ENCODE measurements at places on chromosomes 1 and 21.

DNA sequence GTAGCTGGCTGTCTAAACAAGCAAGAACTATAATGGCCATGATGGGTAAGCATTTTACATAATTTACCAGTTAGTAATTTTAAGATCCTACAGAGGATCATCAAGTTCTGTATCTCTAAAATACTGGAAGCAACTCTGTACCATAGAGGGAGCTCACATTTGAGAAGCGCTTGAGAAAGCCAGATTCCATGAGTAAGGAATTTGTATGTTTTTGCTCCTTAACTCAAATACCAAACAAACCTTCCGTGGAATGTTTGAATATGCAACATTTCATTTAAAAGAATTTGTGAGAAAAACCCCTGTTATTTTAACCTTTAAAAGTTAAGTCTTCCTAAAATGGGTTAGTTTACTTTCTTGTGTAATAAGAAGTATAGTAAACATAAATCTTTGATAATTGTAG lies 2.0 kb downstream of the TSHB start:
- DNase-seq = no peak

GRCh38 chr1:21175324-21175669 lies 1.4 kb downstream of the EIF4G3 start:
- DNase-seq = peak; percentile 58

DNA sequence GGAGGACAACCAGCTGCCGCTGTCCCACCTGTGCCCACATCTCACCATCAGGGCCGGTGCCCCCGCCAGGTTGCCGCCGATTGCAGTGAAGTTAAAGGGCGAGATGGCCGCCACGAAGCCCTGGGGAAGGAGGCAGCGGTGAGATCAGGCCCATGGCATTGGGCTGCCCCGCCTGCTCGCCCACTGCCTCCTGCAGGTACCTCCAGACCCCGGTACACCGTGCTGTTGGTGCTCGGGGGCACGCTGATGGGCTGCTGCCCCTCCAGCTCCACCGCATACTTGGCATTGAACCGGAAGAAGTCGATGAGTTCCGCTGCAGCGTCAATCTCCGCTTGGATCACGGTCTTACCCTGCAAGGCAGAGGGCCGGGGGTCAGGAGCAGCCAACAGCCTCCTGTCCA lies 19.3 kb downstream of the ALDH4A1 start:
- no peak for DNase-seq

GRCh38 chr1:188620236-188620635 lies 1791.5 kb downstream of the PLA2G4A start:
- no peak for DNase-seq

DNA sequence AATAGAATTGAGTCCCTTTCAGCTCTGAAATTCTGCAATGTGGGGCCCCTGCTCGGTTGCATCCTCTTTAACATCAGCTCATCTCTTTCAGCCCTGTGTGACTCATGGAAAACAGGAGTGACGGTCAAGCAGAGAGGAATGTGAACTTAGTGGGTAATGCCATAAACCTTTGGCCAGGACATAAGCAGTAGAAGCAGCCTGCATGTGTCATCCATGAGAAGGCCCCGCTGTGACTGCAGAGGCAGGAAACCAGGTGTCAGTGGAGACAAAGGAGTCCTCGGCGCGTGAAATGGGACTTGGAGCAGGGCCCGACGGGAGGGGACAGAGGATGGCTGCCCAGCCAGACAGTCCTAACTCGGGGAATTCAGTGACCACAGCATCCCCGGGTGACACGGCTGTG lies 21.1 kb upstream of the EPHB2 start:
- DNase-seq = peak; percentile 95

DNA sequence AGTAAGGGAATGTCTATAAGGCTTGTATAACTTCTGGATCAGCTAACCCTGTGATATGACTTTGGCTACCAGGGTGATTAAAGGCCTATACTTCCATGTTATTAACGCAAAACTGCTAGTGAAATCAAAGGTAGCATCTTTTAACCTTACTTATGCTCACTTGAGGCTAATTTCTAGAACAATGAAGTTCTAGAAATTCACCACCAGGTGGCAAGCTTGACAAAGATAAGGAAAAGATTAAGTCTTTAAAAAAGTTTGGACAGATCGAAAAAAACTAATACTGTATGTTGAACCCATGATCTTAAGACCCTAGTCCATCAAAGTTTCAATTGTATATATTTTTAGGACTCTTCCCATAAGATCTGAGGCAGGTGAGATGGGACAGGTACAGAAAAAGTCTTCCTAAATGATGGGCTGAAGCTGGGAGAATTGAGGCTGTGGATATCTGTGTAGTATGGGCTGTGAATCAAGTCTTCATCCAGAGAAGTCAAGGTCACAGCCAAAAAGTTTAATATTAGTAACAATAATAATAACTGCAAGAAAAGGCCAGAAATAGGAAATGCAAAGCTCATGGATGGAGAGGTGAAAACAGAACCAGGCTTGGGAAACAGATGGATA lies 18.8 kb downstream of the KYAT3 start:
- DNase-seq = peak; percentile 57

- DNase-seq = peak; percentile 65
These were observed 23.0 kb downstream of the DPH5 start for GRCh38 chr1:101002551-101002950.

GRCh38 chr1:13737398-13737797 lies 37.4 kb downstream of the PRDM2 start:
- DNase-seq = no peak

DNA sequence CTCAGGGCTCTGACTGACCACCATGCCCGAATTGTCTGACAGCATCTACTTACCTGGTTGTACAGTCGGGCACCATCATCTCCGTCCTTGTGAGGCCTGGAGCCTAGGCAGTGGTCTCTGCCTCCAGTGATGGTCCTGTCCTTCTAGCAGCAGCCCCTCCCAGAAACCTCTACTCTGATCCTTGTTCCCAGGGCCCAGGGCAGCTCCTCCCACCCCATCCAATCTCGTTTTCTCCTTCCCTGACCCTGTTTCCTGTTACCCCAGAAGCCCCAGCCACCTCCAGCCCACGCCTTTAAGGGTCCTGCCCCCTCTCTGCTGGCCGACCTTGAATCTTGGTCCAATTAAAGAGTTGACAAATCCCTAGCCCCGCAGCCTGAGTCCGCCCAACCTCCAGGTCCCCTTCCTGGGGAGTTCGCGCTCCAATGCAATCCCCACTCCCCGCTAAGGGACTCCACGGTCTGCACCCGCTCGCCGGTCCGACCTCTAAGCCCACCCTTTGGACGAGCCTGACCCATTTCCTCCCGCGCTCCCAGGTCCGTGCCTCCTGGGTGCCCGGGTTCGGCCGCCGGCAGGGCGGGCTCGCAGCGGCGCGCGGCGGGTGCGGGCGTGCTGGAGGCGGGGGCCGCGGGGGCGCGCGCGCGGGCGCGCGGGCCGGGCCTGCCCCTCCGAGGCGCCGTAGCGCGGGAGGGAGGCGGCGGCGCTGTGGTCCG lies at the start of gene B4GALT2:
Gene B4GALT2, plus strand, starts transcription at position 660 of the 710 bp plus-strand sequence. CDS start 1,951 bp downstream, outside the sequence.
- peak; percentile 57 for DNase-seq

DNA sequence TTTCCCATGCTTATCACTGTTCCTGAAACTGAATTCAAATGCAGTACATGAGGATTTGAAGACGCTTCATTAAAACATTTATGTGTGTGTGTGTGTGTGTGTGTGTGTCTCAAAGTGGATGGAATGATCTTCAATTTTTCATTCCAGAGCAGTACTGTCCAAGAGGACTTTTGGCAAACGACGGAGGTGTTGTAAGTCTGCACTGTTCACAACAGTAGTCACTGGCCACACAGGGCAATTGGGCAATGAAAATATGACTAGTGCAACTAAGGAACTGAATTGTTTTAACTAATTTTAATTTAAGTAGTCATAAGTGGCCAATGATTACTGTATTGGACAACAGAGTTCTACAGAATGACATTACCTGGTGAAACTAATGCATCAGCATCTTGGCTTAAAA lies 5.0 kb downstream of the TAF5L start:
- DNase-seq = no peak

DNA sequence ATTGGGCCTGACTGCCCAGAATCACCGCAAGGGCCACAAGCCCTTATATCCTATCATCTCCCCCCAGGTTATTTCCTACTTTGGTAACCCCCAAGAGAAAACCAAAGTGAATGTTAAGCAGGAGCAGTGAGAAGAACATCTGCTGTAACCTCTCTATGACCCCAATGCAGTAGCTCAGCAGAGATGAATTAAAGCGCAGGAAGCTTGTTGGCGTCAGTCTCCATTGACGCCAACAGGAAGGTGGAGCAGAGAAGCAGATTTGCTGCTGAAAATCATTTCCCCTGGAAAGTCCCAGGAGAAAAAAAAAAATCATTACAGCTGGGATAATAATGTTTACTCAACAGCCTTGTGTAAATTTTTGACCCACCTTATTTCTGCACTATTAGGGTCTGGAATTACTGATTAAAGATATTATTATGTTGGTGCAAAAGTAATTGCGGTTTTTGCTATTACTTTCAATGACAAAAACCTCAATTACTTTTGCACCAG lies 33.2 kb upstream of the FAM163A start:
- DNase-seq = peak; percentile 11
